Bronchus fibroblast of lung (primary cell): ENCODE measurements at places on chromosomes 7 and 10. TPM values are rescaled to one million over a fixed set of nuclear protein-coding genes. Genes with fewer than 3 reads are reported as not detected.

Gene NYAP1
- total RNA-seq = 1.8 and 3.9 TPM in 2 replicates

Gene MKI67
- total RNA-seq = 34.0 and 35.1 TPM in 2 replicates

Gene HTR7
- 2.1 and 2.7 TPM in 2 replicates for total RNA-seq

Gene PDZD8
- 10.6 and 13.3 TPM in 2 replicates for total RNA-seq

Gene OR9A2
- not detected in 2 replicates for total RNA-seq

Gene UPK3B
- not detected in 2 replicates for total RNA-seq

Gene HOXA2
- total RNA-seq = 1.3 and 1.5 TPM in 2 replicates

Gene DNAJC2
- total RNA-seq = 9.5 and 10.6 TPM in 2 replicates

Gene ADAM22
- total RNA-seq = 0.30 and 0.67 TPM in 2 replicates

Gene GIMAP8
- not detected in 2 replicates for total RNA-seq

Gene RAMP3
- total RNA-seq = not detected in 2 replicates

Gene DLD
- total RNA-seq = 44.6 and 57.8 TPM in 2 replicates

Gene BMPER
- 0.34 and 0.74 TPM in 2 replicates for total RNA-seq

Gene NPFFR1
- total RNA-seq = not detected in 2 replicates

Gene PNLIPRP3
- not detected in 2 replicates for total RNA-seq

Gene C1QL3
- not detected in 2 replicates for total RNA-seq

Gene GIMAP1
- total RNA-seq = not detected in 2 replicates

Gene CHRM2
- total RNA-seq = 3.9 and 4.4 TPM in 2 replicates

Gene GRID2IP
- total RNA-seq = 0.15 and 0.17 TPM in 2 replicates

Gene ECHDC3
- total RNA-seq = 29.8 and 33.4 TPM in 2 replicates

Gene IKZF1
- not detected in 2 replicates for total RNA-seq

Gene ZNF727
- total RNA-seq = not detected in 2 replicates

Gene GPR146
- total RNA-seq = 0.15 TPM in 1 of 2 replicates, not detected in the other

Gene CFAP43
- total RNA-seq = under 0.01 TPM in 1 of 2 replicates, not detected in the other

Gene FGL2
- 0.15 and 0.34 TPM in 2 replicates for total RNA-seq

Gene DNAJC30
- total RNA-seq = 5.2 and 6.2 TPM in 2 replicates
